ENCODE measurements at places on chromosomes 12 and 14. TPM values are rescaled to one million over a fixed set of nuclear protein-coding genes. Genes with fewer than 3 reads are reported as not detected.
A peak's percentile ranks its signal among the peaks of the same experiment; 100 is the strongest.

Gene ABCD2
- total RNA-seq, result not detected

GRCh38 chr14:102594514-102595175, 2.2 kb downstream of the RCOR1 start:
- H3K4me3 ChIP-seq, result peak overlapping the region; percentile 93
- no peaks in the 10 kb centered on the region for H3K27me3 ChIP-seq
- no peak for DNase-seq

GRCh38 chr12:124077701-124078100, 104.7 kb downstream of the ZNF664 start:
- H3K4me1 ChIP-seq, result no peaks in the 10 kb centered on the region
- H3K27me3 ChIP-seq, result no peaks in the 10 kb centered on the region

DNA sequence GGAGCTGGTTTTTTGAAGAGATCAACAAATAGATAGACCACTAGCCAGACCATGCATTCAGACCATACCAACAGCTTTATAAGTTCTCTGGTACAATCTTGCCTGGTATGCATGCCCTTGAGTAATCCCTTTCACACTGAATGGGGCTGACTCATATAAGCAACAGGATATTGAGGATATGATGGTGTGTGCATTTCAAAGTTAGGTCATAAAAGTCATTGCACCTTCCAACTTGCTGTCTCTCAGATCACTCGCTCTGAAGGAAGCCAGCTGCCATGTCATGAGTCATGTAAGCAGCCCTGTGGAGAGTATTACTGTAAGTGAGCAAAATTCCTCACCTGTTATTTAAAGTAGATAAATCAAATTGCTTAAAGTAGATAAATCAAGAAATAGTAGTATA, 45.0 kb upstream of the OR6J1 start:
- DNase-seq, result no peak
- H3K4me1 ChIP-seq, result peaks cover 31% of the 10 kb centered on the region
- peaks cover 9% of the 10 kb centered on the region for H3K27me3 ChIP-seq
- no peak overlapping the region for H3K4me3 ChIP-seq

GRCh38 chr12:76183459-76184186, 99.1 kb upstream of the NAP1L1 start:
- H3K27ac ChIP-seq, result peak overlapping the region; percentile 54
- no peak for DNase-seq
- no peak overlapping the region for H3K4me3 ChIP-seq
- H3K36me3 ChIP-seq, result no peaks in the 10 kb centered on the region

GRCh38 chr14:69002069-69002468, 23.0 kb upstream of the ACTN1 start:
- no peak for DNase-seq
- H3K36me3 ChIP-seq, result no peaks in the 10 kb centered on the region
- H3K27ac ChIP-seq, result no peak overlapping the region

DNA sequence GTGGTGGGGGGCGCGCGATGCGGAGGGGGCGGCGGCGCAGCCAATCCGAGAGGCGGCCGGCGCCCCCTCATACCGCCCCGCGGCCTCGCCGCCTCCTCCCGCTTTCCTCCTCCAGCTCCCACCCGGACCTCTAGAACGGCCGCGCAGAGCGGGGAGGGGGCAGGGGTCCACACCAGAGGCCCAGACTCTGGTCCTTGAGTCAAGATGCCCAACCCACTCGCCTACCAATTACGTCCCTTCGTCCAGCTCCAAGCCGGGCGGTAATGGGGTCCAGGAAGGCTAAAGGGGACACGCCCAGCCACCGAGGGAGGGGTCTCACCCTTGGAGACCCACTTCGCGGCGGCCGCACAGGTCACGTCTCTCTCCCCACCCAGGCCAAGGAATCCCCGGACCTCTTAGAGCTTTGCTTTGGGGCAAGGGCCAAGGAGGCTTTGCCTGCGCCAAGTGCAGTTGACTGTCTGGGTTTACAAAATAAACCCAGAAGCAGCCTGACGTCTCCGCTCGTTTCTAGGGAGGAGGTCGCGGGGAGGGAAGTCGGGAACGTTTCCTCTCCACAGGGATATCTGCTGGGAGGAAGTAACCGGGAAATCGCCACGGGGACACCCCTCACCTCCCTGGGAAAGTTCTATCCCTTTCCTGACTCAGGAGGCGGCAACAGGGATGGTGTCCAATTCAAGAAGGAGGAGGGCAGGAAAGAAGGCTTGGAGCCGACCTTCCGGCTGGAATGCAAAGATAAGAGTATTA, 394 bp upstream of the AMIGO2 start:
- H3K36me3 ChIP-seq, result peaks cover 4% of the 10 kb centered on the region
- no peaks in the 10 kb centered on the region for H3K27me3 ChIP-seq
- H3K4me1 ChIP-seq, result peaks cover 80% of the 10 kb centered on the region
- peak overlapping the region; percentile 82 for H3K4me3 ChIP-seq

- no peaks in the 10 kb centered on the region for H3K27me3 ChIP-seq
- DNase-seq, result no peak
- no peak overlapping the region for H3K27ac ChIP-seq
These were observed 571.5 kb upstream of the FBXO33 start for GRCh38 chr14:40003773-40004172.
